ENCODE measurements at places on chromosomes 5 and 9. TPM values are rescaled to one million over a fixed set of nuclear protein-coding genes. Genes with fewer than 3 reads are reported as not detected.
A peak's percentile ranks its signal among the peaks of the same experiment; 100 is the strongest.

Gene GPSM1
- total RNA-seq: 30.9 TPM

Gene FOXD4L5
- total RNA-seq: under 0.01 TPM

Gene FOXD4
- total RNA-seq: 0.29 TPM

Gene EPB41L4A
- 0.72 TPM for total RNA-seq

Gene GABRP
- under 0.01 TPM for total RNA-seq

Gene LCP2
- not detected for total RNA-seq

Gene FAM169A
- total RNA-seq: under 0.01 TPM

DNA sequence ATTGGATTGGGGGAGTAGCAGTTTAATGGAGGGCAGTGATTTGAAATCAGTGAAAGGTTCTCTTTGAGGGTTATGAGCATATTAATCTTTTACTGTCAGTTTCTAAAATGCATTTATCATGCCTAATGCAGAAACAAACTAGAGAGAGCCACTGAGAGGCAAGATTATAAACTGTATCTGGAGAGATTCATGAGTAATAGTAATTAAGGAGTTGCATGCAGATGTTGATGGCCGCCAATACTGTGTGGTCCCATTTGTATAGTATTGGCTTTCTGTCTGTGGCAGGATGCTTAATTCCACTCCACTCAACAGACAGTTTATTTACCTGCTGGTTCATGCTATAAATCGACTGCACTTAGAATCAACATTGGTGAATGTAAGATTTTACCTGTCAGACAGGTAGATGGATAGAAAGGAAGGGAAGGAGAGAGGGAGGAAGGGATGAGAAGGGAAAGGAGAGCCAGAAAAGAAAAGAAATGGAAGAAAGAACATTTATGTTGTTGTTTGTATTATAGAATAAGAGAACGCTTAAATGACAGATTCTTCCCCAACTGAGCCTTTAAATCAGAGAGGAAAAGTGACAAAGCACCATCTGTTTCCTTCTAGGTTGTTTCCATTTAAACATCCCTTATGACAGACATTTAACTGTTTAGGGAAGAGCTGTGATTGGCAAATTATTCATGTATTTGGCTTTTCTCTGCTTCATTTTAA is 146.5 kb downstream of the PAM start:
- DNase-seq: no peak

- no peak for DNase-seq
These were observed 110.7 kb downstream of the CFAP95 start for GRCh38 chr9:69931340-69931739.

DNA sequence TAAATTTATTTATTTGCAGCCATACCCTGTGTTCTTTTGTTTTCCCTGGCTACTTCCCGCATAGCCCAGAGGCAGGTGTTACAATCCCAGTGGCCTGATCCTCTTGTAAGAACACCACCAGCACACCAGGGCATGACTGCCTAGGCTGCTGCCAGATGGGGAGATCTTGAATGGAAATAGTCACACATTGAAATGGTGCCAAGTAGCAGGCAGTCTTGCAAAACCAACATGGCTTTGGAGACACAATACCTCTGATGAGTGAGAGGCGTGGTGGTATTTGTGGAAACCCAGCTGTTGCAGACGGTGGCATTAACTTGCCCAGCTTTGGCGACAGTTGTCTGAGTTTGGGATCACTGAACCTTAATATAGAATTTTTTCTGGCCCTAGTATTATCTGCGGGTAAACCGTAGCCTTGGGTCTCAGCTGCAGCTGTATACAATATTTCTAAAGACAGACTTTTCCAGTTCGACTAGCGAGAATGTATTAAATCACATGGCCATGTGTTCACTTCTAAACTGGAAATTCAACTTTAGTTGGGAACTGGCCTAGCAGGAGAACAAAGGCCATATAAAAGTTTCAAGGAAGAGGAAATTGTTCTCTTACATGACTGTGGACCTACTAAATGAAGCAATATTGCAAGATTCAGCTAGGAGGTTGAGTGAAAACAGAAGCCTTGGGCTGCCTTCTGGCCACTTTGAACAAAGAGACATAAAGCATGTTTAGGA is 277.0 kb downstream of the SMARCA2 start:
- DNase-seq: peak; percentile 60

- DNase-seq: no peak
These were observed 442.4 kb upstream of the ZNF462 start for GRCh38 chr9:106420511-106420944.

- DNase-seq: no peak
These were observed 90.4 kb upstream of the COL5A1 start for GRCh38 chr9:134551176-134551575.

GRCh38 chr9:133576031-133576874 is 32.9 kb downstream of the FAM163B start:
- no peak for DNase-seq

GRCh38 chr5:177399997-177400868 is at the start of gene PFN3:
PFN3 (minus strand) TSS chr5:177400661; CDS start chr5:177400576, 85 bp downstream.
- DNase-seq: peak; percentile 81

- DNase-seq: no peak
These were observed 2.6 kb downstream of the SLC2A6 start for GRCh38 chr9:133476036-133476931.

Data from osteoblast (primary cell).